ENCODE measurements at places on chromosomes 4 and X.

GRCh38 chr4:15996773-15997172, 33.8 kb upstream of the FGFBP2 start:
- no peak for ATAC-seq

GRCh38 chr4:152090543-152090942, 329.7 kb upstream of the GATB start:
- ATAC-seq, result no peak

DNA sequence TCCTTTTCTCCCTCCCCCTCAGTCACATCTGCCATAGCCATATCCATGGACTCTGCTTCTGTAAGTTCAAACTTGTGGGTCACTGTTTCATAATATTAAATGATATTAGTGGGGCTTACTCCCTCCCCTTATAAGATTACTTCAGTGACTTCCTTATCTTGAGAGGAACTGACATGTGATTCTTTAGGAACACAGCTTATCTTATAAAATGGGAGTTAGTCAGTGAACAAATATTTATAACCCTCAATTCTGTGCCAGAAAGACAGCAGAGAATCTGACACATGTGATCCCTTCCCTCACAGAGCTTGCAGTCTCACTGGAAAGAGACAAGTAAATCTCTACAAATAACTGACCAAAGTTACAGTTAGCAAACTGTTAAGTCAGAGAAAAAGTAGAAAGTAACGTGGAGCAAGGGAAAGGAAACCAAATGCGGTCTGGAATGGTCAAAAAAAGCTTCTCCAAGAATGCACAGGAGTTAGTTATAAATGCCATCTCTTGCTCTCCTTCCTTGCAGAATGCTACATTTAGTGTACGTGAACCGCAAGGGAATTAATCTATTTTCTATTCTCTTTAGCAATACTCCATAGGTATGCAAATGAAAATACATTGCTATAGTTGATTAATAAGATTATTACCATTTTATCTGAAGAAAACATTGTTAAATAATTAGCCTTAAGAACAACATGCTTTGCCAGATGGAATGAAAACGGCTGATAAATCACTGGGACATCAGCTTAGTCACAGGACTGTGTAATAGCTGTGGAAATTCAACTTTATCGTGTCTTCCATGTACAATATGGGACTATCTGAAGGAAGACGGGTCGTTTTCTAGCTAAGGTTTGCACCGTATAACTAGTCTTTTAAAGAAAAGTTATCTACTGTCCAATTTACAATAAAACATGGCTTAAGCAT, 29.0 kb downstream of the SGMS2 start:
- peak; percentile 60 for ATAC-seq

- ATAC-seq, result no peak
These were observed 10.4 kb upstream of the ABLIM2 start for GRCh38 chr4:8168832-8169598.

GRCh38 chr4:37873386-37873785, 17.5 kb upstream of the TBC1D1 start:
- peak; percentile 95 for ATAC-seq

- ATAC-seq, result no peak
These were observed 233.3 kb upstream of the EDNRA start for GRCh38 chr4:147247579-147247978.

GRCh38 chr4:155748039-155748438, 10.8 kb upstream of the GUCY1B1 start:
- ATAC-seq, result no peak

- no peak for ATAC-seq
These were observed 16.2 kb downstream of the HNRNPD start for GRCh38 chr4:82357640-82358039.

DNA sequence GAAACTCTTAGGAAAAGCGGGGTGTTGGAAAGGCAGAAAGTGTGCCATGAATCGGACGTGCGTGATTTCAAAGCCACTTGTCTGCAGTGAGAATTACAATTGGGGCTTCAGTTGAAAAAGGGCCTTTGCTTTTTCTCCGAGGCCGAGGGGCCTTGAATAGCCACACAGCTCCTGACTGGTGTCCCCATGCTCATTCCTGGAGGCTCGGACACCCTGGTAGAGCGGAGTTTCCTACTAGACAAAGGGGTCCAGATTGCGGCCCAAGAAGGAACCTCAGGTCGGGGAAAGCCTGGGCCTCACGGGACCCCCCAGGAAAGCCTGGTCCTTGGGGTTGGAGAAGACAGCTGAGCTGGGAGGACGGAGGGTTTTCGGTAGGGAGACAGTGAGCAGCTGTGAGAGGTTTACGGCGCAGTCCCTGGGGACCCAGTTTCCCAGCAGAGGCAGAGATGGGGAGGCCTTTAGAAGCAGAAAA, 3.0 kb upstream of the SHOX start:
- no peak for ATAC-seq

DNA sequence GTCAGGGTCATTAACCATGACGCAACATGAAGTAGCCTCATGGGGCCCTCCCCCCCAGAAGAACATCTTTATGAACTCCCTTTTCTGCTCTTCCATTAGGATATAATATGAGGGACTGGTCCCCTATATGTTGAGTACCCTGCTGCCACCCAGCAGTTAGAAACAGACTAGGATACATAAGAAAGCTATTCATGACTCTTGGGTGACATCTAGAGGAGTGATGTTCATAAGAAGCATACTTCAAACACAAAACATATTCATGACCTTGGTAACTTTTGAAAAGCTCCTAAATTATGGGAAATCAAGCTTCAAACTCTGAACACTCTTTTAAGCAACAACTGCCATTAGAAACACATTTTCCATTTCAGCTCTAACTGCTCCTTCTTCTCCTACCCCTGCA, 155.2 kb upstream of the SPIN4 start:
- peak; percentile 37 for ATAC-seq

DNA sequence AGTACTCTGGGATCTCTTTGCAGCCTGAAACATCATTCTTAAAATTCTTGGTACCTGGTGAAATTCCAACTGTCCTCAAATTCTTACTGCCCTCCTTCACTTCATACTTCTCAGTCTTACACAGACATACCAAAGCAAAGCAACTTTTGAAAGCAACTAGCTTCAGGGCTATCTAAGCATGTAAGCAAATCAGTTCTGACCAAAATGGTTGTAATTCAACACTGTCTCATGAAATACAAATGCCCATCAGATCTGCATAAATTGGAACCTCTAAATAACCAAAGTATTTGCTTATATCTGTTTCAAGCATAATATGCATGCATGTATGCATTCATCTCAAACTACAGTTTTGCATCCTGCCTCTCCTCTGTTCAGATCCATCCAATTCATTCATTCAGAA, 308.1 kb upstream of the PPARGC1A start:
- ATAC-seq, result no peak

DNA sequence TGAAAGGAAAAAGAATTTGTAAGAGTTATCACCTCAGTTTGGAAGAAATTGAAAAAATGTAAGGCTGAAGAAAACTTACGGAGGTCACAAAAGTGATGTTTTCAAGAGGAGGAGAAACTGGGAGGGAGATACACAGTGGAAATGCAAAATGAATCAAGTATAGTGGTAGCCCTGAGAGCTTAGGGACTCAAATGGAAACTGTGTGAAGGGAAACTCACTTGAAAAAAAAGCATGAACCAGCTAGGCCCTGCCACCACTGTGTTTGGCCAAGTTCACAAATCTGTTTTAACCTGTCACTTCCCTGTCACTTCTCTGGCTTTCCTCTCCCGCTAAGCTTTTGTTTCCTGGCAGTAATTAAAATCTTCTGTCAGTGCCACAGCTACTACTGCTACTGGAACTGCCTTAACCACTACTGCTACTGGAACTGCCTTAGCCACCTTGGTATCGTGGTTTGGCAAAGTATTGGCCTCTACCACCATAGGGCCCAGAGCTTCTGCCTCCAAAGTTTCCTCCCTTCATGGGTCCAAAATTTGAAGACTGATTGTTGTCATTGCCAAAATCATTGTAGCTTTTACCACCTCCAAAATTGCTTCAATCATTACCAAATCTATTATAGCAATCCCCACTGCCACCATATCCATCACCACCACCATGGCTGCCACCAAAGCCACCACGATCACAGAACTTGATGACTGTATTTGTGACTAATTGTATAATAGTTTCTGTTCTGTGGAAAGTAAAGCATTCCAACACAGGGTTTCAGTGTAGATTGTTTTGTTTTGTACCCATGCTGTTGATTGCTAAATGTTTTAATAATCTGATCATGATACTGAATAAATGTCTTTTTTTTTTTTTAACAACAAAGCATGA, 41.5 kb downstream of the SMARCA5 start:
- ATAC-seq, result no peak

- ATAC-seq, result no peak
These were observed 7.3 kb upstream of the CLDN2 start for GRCh38 chrX:106912864-106913263.

DNA sequence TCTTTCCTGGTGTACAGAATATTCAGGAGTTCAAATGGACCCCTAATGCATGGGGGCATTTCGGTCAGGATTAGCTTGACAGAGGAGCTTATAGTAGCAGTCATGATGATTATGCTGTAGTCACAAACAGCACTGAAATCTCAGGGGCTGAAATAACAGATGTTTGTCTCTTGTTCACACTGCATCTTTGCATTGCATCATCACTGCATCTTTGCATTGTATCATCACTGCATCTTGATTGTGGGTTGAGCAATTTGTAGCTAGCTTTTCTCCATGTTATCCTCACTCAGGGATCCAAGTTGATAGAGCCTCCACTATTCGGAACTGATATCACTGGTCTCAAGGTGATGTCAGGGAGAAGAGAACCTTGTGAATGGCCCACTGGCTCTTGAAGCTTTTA, 160.9 kb downstream of the GATB start:
- no peak for ATAC-seq

DNA sequence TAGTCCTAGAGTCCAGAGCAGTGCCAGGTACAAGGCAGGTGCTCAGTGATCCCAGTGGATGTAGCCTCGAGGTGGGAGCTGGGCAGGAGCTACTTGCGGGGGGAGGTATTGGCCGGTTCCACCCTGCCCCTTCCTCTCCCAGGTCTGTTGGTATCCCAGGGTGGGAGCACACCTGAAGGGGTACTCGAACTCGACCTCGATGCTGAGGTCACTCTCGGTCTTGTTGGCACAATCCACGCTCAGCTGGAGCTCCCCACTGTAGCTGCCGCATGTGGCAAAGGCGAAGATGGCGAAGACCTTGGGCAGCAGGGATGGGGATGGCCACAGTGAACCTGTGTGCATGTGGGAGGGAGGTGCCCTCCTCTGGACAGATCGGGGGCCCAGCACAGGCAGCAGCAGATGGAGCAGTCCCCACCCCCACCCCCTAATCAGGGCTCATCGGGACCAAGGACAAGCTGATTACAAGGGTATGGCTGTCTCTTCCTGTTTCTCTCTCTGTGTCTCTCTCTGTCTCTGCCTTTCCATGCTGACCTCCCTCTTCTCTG, 2.4 kb downstream of the SYP start:
- ATAC-seq, result no peak

DNA sequence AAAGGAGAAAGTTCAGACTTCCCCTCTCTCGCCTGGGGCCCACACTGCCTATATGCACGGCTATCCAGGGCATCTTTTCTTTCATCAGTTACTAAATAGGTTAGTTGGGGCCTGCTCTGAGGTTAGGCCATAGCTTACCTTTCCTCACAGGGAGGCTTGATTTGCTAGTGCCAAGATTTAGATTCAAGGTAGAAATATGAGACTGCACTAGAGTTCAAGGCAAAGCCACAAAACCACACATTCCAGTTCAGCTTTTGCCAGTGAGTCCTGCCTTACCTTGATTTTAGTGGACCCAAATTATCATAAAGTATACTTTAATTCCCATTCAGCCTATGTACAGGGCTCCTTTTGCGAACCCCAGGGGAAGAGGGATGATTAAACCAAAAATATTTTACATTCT, 762.8 kb downstream of the PDHA2 start:
- no peak for ATAC-seq

DNA sequence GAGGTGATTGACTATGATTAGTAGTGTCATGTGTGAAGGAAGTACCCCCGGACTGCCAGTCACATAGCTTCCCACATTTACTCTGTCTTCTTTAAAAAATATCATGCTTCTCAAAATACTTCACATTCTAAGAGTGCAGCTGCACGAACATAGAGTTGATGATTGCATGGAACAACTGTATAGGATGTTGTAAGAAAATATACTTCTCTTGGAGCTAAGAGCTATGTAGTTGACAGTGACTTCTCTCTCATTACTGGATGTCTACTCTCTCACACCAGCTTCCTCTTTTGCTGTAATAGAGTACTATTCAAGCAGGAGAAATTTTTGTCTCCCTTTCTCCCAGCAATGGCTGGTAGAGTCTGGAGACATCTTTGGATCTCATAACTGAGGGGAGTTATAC, 99.4 kb upstream of the PUDP start:
- no peak for ATAC-seq

DNA sequence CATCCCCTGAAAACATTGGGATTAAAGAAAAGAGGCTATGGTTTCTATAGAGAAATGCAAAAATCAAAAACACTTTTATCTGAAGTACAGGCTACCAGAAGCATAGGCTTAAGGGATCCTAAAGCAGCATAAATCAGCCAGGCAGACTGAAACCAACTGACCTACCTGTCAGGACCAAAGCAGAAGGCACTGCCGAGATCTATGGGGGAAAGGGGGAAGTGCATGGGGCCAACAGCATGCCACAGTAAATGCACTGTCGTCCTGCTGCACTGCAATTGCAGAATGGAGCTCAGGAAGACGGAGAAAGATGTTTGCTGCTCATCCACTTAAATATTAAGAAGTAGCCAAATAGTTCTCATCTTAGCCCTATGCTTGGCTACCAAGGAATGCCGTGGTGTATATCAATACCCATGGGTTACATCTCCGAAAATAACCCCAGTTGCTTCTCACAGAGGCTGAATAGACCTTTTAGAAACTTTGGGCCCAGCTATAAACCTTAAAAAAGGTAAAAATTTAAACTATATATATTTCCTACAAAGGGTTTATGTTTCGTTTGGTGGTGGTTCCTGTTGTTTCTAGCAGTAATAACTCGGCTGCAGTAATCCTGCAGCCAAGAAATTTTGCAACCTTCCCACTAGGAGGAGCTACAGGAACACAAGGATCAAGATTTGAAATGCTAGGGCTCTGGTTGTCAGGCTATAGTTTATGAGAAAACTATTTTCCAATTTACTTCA, 312.2 kb upstream of the DIAPH2 start:
- ATAC-seq, result no peak

- ATAC-seq, result no peak
These were observed 99.2 kb upstream of the RAPGEF2 start for GRCh38 chr4:159003420-159004253.

DNA sequence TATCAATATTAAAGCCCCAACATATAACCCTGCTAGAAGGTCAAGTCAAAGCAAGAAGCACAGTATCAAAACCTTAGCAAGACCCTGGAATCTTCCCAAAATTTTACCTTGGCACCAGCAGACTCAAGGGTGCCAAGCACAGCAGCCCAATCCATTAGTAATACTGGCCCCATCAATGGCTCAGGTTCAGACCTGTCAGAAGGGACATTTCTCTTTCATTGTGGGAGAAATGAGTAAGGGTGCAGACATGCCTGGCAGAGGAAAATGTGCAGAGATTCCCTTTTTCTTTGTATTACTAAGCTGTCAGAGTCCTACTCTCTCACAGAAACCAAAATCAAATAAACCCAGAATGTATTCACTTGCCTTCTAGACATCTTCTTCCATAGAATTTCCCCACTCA, 203.9 kb downstream of the EVC2 start:
- ATAC-seq, result no peak

- no peak for ATAC-seq
These were observed 188.4 kb downstream of the UNC5C start for GRCh38 chr4:95360256-95360903.
